Left renal pelvis (tissue), 4 donors: ENCODE measurements at places on chromosomes 3 and 15.

DNA sequence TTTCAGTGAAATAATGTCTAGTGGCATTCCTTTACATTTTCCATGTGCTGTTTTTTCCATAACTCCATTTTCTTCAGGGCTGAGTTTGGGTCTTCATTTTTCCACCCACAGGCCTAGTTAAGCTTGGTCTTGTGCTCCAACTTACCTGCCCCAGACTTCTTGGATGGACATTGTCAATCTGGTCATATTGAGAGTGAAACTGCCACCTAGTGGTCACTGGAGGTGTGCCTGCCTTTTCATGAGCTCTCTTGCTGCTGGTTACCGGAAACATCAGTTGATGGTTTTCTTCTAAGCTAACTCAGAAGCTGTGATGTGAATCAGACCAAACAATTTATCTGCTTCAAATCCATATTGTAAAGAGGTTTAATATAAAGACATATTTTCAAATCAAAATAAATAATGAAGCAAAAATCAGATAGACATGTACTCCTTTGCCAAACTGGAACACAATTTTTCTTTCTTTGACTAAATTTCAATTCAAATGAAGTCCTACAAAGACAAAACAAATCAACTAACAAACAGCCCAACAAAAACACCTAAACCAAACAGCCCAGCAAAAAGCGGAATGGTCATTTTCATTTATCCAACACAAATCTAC is 135.1 kb upstream of the RASGRP1 start:
- DNase-seq: no peak

DNA sequence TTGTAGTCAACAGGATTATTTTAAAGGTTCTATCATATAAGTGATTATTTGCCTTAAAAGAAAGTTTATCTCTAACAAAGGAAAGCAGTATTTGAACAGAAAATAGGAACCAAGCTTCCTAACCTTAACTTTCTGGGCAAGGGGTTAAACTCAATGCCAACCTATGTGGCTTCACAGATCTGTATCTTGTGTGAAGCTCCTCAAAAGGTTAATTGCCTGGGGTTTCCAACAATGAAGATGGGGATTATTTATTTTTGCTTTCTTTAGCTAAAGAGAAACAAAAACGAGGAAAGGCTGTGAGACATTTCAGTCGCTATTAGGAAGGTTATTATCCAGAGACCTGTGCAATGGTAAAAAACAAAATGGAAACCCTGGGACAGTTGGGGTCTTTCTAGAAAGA is 1.1 kb upstream of the WDR82 start:
- no peak for DNase-seq

DNA sequence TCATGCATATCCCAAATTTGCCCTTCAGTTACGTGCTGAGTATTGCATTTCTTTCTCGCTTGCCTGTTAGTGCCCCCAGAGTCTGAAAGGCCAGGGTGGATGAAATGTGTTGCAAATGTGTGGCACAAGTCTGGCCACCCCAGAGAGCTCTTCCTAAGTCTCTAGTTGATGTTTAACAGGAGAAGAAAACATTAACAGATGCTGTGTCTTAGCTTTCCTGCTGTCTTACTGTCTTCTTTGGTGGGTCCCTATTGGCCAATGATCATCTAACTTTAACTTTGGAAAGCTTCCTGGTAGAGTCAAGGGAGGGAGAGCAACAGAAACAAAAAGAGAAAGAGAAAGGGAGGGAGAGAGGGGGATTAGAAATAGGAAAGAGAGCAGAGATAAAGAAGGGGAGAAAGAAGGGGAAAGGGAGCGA is 76.7 kb upstream of the P3H2 start:
- DNase-seq: no peak

DNA sequence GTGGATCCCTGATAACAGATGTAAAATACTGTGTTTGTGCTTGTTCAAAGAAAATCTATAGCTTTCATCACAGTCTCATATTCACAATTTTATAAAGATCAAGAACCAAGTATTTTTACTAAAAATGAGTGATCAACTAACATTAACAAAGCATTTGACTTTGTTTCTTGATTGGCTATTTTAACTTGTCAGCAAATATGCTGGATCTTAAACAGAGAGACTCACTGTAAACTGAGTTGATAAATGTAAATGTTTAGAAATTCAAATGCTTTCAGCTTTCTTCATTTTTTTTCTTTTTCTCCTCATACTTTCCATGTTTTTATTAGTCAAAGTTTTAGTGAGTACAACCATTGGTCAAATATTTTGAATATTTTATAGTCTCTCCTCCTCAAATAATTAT is 923.0 kb upstream of the NR2F2 start:
- DNase-seq: no peak

- DNase-seq: no peak
Observed at GRCh38 chr3:71930056-71930991, 145.4 kb upstream of the PROK2 start.

DNA sequence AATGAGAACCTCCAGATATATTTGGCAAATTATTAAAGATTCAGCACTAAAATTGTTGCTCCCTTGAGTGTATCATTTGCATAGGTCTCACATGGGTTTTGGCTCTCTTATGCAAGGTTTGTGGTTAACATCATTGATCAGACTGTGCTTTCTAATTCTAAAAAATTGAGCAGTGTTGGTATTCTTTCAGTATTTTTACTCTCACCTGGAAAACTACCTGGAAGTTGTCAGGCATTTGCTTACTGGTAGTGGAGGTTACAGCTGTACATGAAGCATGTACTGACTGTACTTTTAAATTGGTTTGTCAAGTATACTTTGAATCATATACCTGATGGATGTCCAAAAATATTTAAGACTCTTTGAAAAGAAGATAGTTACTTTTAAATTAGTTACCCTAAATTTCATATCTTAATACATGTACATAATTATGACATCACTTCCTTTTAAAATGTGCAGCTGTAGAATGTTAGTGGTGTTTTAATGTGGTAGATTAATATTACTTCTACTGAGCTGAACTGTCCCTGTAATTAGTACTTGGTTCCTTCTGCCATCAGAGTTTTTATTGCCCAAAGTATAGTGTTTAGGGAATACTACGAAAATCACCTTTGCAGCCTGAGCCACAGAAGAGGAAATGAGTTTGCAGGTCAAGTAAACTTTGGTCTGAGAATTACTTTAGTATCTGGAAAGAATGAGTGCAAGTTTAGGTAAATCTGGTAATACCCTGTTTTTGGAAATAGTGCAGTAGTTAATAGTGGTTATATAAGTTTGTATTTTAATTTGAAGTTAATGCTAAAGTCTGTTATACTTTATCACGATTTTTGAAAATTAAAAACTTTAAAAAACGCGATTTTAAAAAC is 2.8 kb downstream of the CHD2 start:
- DNase-seq: no peak

DNA sequence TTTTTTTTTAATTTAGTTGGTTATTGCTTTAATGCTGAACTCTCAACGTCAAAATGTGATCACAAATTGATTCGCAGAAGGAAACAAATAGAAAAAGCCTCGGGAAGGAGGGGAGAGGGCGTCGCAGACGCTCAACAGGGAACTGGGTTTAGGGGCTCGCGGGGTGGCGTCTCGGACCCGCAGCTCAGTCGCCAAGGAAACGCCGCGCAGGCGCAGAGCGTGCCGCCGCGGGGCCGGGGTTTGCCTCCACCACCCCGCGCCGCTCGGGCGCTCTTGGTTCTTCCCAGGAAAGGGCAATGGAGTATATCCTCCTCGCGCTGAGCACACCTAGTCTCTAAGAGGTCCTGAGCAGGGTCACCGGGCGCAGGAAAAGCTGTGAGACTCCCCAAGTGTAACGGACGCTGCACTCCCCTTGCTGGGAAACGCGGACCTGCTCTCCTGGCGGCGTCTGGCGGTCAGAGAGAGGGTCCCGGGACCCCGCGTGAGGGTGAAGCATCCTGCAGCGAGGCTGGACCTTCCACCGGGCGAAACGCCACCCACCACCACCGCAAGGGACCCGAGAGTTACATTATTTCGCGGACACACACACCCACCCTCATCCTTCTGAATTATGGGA is 753 bp downstream of the PLCH1 start:
- DNase-seq: no peak

DNA sequence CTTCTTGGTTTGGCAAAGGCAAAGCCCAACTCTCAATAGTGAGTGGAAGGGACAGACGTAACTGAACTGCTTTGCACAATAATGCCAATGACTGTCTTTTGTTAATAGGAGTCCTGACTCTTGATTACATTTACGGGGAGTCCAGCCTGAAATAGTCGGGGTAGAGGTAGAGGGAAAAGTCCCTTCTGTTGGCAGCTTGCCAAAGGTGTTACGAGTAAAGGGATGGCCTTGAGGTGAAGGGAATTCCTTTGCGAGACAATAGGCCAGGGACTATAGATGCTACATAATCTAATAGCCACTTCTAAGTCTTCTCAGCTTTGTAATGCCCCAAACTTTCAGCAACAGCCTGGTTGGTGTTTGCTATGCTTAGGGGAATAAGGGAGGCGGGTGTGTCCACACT is 2.2 kb upstream of the SENP2 start:
- no peak for DNase-seq

- DNase-seq: no peak
Observed at GRCh38 chr15:65732698-65733097, 59.4 kb downstream of the DENND4A start.

GRCh38 chr15:48775546-48775945 is 35.3 kb downstream of the CEP152 start:
- DNase-seq: no peak

DNA sequence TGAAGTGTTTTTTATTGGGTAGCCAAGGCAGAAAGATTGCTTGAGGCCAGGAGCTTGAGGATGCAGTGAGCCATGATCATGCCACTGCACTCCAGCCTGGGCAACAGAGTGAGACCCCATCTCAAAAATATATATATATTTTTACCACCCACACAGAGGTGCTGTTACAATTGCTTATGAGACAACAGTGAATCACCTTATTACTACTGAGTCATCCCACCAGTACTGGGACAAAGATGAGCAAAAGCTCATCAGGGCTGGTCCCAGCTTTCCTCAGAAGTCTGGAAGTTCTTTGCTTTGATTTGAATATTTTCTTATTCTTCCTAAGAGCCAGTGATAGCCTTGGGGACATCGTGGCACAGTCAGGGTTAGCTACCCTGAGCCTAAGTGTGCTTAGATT is 207.7 kb downstream of the SOX2 start:
- no peak for DNase-seq

- no peak for DNase-seq
Observed at GRCh38 chr3:104553121-104553520, 813.6 kb upstream of the ALCAM start.

- no peak for DNase-seq
Observed at GRCh38 chr3:40581166-40581565, 56.4 kb downstream of the ZNF621 start.

GRCh38 chr3:137222736-137223225 is 265.0 kb downstream of the IL20RB start:
- no peak for DNase-seq

DNA sequence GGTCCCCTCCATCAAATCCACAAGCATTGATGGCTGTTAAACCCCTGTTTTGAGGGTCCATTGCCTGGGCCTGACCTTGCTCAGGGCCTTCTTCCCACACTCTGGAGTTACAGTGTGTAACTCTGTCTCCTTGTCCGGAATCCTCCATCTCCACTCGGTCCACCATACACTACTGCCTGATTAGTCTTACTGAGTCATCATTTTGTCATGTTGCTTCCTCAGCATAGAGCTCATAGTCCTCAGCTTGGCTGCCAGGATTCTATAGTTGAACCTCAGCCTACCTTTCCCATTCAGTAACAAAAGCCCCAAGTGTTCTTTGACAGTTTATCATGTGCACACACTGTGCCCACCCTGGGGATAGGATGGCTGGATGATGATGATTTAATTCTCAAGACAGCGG is 113.0 kb downstream of the PDE8A start:
- DNase-seq: no peak

DNA sequence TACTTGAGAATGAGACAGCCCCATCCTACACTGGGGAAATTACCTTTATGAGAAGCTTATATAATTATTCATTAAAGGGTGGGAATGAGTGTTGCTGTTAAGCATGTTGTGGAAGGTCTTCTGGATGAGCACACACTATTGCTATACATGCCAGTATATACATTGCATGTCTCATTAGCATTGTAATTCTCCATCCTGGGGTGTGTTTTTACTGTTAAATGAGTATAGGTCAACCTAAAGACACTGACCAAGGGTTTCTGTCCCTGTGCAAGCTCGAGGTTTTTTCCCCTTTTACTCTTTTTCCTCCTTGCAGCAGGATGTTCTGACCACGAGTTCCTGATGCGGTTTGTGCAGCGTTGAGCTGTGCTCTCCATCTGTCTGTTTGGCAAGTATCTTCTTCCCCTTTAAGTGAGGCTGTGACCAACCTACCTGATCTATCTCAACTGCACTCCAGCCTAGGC is 7.2 kb upstream of the IVD start:
- no peak for DNase-seq

GRCh38 chr3:178406206-178406605 is 130.0 kb upstream of the KCNMB2 start:
- no peak for DNase-seq

DNA sequence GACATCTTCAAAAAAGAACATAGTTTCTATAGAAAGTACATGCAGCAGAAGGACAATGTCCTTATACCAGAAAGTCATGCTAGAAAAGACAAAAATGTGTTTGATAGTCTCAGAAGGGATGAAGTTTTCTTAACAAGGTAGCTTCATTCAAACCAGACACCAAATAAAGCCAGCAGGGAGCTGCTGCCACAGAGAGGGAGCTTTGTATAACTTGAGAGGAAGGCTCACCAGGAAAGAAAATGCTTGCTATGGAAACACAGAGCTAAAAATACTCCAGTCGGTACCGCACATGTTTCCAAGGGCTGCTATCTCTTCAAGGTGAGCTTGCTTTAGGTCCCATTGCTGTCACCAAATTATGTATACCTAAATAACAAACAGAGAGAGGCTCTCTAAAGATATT is 1074.8 kb upstream of the ALCAM start:
- no peak for DNase-seq

- no peak for DNase-seq
Observed at GRCh38 chr3:174110761-174111160, 713.2 kb downstream of the NLGN1 start.

DNA sequence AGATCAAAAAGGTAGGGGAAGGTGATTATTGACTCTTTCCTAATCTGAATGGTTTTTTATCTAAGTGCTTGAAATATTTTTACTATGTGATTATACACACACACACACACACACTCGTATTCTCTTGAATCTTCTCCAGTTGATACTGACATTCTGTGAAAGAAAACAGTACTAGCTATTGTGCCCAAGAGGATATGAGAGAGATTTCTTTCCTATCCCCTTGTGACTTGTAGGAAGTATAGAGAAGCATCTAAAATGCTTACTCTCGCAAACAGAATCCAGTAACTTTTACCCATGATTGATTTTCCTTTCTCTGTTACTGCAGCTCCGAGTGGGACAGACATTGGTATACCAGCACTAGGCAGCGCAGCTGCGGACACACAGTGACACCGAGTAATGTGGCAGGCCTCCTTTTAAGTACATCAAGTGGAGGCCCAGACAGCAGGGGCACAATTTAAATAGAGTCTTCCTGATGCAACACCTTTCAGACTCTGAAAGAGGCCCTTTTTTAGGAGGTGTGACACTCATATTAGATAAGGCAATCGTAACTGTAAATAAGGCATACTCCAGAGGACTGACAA is 421.0 kb upstream of the CNTN4 start:
- no peak for DNase-seq

GRCh38 chr3:133756716-133757694 is 10.8 kb downstream of the TF start:
- no peak for DNase-seq
